GM04503 (cell line): ENCODE measurements at places on chromosomes 16 and 17.

- no peak for DNase-seq
These were observed 14.7 kb downstream of the DCAKD start for GRCh38 chr17:45036691-45037090.

DNA sequence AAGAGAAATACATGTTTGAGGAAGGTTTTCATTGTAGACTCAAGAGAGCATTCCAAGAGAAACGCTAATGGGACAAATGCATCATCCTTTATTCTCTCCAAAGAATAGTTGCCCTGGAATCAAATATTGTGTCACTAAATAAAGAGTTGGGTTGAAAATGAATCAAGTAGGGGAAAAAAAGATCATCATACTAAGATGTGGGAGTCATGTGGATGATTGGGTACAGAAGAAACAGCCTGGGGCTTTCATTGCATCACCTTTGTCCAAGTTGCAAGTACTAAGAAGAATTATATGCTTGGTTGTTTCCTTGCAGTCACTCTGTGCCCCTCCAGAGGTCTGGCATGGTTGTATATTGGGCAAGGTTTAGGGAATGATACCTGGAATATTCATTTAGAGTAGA is 658.9 kb downstream of the TOX3 start:
- no peak for DNase-seq

DNA sequence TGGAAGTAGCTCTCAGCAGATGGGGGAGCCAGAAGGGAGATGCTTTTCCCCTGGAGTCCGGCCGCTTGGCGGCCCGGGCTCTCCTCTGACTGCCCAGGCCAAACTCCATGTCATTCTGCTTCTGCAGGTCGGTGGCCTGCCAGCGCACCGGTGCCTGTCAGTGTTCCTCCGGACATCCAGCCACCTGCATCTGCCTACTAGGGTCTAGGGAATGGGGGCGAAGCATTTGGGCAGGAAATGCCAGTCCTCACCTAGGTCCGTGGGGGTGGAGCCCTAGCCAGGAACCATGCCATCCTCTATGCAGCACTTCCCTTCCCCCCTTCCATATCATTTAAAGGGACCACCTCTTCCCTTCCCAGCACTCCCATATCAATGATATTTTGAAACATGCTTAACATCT is 34.2 kb downstream of the GJC1 start:
- DNase-seq = no peak

- DNase-seq = no peak
These were observed 206.0 kb downstream of the IRX3 start for GRCh38 chr16:54080524-54081008.

DNA sequence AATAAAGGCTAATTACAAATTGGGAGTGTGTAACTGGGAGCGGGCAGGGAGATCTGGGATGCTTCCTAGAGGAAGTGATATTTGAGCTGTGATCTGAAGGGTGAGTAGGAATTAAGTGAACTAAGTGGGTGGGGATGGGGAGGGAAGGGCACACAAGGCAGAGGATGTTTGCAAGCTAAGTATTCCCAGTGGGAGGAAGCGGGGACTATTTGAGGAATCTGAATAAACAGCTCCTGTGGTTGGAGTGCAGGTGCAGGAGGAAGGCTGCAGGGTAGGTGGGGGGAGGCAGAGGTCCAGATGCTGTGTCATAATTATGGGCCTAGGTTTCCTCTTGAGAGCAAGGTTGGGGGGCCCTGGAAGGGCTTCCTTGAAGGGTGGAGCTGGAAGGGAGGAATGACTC is 102.1 kb upstream of the HS3ST2 start:
- no peak for DNase-seq

GRCh38 chr17:78862073-78863023 is 21.7 kb upstream of the USP36 start:
- DNase-seq = peak; percentile 93

DNA sequence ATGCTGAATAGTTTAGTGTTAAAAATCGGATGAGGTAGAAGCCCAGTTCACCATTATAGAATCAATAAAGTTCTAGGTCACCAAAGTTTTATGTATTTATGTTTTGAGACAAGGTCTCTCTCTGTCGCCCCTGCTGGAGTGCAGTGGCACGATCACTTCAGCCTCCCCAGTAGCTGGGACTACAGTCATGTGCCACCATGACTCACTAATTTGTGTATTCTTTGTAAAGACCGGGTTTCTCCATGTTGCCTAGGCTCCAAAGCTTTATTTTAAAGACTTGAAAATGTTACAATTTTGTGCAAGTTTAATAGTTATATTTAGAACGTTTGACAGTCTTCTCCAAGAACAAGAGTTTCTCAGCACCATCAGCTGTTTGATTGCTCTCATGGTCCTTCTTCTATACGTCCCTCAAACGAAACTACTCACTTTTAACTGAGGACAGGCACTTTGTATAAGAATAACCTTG is 32.1 kb downstream of the NDE1 start:
- peak; percentile 41 for DNase-seq

DNA sequence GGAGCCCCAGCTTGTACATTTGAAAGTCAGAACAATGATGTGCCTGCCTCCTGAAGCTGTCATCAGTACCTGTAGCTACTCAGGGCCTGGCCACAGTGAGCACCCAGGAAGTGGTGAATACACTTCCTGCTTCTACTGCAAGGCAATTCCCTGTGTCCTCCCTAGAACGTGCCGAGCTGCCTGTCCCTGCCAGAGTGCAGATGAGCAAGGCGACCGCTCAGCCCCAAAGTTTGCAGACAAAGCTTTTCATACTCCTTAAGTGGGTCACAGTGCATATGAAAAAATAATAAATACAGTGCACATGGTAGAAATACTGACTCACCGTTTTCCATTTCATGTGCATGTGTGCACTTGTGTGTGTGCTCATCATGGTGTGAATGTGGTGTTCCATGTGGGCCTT is 77.3 kb downstream of the MPRIP start:
- no peak for DNase-seq

DNA sequence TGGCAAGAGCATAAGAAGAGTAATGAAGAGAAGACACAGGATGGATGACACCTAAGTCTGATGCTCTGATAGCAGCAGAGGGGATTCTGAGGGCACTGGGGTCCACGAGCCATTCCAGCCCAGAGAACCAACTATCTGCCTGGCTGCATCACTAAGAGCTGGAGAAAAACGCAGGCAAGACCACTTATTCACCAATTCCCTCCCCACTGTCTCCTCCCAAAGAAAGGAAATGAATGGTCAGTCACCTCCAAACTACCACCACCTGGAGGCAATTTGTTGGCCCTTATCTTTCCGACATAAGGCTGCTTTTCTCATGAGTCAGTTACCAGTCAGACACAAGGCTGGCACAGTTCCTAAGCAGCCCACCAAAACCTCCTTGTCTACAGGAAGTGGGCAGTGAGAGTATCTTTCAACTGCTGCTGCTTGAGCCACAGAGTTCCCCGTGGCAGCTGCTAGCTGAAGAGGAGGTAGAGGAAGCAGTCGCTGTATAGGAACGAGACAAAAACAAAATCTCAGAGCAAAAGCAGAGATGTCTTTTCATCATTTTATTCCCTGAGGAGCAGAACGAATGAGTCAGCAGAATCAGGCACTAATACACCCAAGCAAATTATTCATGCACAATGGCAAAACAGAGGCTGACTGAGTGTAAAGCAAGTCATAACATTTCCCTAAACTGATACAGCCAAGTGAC is 111.1 kb downstream of the SMG6 start:
- peak; percentile 85 for DNase-seq

- no peak for DNase-seq
These were observed 149.6 kb downstream of the WWOX start for GRCh38 chr16:78249056-78249455.

GRCh38 chr17:62119373-62119772 is 54.3 kb upstream of the MED13 start:
- no peak for DNase-seq

- peak; percentile 10 for DNase-seq
These were observed 96.8 kb upstream of the ELAC2 start for GRCh38 chr17:13114601-13115031.

DNA sequence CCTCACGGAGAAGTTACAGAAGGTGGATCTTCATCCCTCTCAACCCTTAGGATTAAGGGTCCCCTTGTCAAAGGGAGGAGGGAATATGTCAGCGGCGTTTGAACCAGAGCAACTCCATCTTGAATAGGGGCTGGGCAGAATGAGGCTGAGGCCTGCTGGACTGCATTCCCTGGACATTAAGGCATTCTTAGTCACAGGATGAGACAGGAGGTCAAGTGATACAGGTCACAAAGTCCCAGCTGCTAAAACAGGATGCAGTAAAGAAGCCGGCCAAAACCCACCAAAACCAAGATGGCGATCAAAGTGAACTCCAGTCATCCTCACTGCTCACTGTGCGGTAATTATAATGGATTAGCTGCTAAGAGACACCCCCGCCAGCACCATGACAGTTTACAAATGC is 36.7 kb downstream of the RBFOX3 start:
- no peak for DNase-seq
